Posterior vena cava (tissue), 2 donors: ENCODE measurements at places on chromosomes 12 and 14.
A peak's percentile ranks its signal among the peaks of the same experiment; 100 is the strongest.

GRCh38 chr12:130965668-130966067, 12.0 kb downstream of the ADGRD1 start:
- no peak for DNase-seq

GRCh38 chr14:104362761-104363605, 216.6 kb upstream of the C14orf180 start:
- DNase-seq, result peak; percentile 55

- DNase-seq, result no peak
These were observed 354.3 kb downstream of the CEP128 start for GRCh38 chr14:80587096-80587724.

DNA sequence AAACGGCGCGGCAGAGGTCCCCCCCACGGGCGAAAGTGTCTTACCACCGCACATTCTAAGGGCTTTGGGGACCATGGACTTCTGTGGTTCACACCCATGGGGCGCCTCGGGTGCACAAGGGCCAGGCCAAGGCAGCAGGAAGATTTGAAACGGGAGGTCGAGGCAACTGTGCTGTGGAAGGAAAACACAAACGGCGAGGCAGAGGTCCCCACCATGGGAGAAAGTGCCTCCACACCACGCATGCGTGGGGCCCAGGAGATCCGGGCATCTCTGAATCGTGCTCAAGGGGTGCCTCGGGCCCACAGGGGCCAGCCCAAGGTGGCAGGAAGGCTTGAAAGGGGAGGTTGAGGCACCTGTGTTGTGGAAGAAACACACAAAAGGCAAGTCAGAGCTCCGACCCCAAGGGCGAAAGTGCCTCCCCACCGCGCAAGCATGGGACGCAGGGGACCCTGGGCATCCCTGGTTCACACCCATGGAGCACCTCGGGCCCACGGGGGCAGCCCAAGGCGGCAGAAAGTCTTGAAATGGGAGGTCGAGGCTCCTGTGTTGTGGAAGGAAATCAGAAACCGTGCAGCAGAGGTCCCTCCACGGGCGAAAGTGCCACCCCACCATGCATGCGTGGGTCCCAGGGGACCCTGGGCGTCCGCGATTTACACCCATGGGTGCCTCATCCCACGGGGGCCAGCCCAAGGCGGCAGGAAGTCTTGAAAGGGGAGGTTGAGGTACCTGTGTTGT, 371.0 kb downstream of the ALG10 start:
- DNase-seq, result peak; percentile 66

DNA sequence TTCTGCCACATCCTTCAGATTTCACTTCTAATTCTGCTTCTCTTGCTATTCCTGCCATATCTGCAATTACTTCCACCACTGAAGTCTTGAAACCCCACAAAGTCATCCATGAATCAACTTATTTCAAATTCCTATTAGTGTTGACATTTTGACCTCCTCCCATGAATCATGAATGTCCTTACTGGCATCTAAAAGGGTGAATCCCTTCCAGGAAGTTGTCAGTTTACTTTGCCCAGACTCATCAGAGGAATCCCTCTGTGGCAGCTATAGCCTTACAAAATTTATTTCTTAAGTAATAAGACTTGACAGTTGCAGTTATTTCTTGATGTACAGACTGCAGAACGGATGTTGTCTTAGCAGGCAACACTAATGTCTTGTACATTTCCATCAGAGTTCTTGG, 162.9 kb downstream of the PCNX1 start:
- no peak for DNase-seq

DNA sequence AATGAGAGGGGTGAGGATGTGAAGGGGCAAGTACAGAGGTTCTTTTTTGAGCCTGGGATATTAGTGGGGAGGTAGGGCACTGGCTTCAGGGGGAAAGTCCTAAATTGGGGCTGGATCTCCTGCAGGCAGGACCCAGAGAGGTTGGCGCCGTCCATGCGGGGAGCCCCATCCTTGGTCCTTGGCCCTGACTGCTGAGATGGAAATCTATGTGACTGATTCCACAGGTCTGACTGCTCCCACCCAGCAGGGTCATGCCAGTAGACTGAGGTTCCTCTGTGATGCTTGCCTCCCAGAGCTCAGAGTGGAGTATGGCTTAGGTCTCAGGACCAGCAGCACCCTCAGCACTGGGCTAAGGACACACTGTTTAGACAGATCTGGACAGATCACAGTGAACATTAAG, 988.6 kb upstream of the TMEM132C start:
- DNase-seq, result no peak

DNA sequence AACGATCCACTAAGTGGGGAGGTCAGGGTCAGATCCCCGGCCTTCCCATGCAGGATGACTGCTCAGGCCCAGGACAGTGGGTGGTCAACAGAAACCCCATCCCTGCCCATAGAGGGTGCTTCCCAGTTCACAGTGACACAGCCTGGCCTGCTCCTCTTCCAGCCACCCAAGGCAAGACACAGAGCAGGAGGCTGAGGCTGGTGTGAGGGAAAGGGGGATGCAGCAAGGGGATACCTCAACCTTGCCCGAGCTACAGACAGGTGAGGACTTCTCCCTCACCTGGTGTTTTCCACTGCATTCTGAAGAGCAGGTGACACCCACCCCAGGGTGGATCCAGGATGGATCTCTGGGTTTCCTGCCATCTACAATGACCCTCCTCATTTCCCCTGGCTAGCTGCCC, 106.7 kb downstream of the KIF26A start:
- DNase-seq, result peak; percentile 24

GRCh38 chr14:54259821-54260220, 137.0 kb upstream of the CDKN3 start:
- DNase-seq, result no peak

DNA sequence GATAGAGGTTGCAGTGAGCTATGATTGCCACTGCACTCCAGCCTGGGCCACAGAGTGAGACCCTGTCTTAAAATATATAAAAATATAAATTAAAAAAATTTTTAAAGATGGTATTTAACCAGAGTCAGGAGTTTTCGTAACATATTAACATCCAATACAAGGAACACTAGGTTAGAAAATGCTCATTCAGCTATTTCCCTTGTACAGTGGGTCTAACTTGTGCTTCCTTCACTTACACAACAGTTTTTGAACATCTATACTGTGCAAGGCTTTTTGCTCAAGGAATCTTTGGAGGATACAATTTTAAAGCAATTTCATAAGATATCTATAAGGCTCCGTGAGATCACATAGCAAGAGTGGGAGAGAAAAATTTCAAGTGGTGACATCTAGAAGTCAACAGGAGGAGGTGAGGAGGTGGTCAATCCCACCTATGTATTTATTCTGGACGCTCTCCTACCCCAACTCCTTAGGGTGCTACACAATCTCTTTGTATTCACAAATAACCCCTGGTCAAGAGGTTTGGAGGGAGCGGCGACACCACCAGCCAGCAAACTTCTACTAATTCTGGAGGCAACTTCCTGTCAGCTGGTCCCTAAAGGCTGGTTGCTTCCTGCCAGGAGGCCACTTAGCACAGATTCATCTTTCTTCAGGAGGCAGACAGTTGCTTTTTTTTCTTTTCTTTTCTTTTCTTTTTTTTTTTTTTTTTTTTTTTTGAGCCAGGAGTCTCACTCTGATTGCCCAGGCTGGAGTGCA, 22.2 kb downstream of the DUSP16 start:
- DNase-seq, result no peak

GRCh38 chr12:12922191-12922616, 29.8 kb downstream of the GPRC5D start:
- DNase-seq, result peak; percentile 88

- DNase-seq, result no peak
These were observed 7.4 kb downstream of the CLEC14A start for GRCh38 chr14:38248321-38249028.

DNA sequence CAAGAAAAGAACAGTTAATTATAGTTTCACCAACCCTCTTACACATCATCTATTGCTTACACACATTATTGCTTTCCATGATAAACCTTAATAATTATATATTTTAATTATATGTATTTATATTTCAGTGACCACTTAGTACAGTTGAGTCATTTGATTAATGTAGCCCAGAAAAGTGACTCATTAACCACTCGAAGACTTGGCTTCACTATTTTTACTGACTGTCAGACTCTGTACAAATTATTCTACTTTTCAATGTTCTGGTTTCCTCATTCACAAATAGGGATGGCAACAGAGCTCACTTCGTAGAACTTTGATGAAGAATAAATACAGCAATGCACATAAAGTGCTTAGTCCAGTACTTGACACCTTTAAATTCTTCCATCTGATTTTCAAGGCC, 98.3 kb downstream of the CFAP54 start:
- DNase-seq, result no peak

- DNase-seq, result no peak
These were observed 602 bp downstream of the CHFR start for GRCh38 chr12:132886529-132887477.

- DNase-seq, result no peak
These were observed 24.0 kb downstream of the CCDC85C start for GRCh38 chr14:99579903-99580571.

DNA sequence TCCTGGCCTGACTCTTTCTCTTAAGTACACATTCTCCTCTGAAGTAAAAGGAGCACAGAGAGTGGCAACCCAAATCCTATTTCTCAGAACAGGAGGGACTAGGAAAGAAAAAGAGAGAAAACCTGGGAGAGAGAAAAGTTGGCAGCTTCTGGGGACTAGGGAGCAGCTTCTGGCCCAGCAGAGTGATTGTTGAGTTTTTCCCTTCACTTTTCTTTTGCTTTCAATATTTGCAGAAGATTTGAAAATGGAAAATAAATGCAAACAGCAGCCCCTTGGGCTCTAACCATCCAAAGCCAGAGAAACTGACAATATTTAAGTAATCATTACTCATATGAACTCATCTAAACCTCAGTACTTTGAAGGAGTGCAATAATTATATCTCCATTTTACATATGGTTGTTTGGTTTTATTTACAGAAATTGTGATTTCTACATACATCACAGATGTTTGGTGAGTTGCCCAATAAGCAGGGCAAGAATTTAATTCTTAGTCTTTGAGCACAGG, 28.8 kb upstream of the IGF1 start:
- DNase-seq, result no peak

GRCh38 chr14:55389330-55389729, 22.3 kb downstream of the ATG14 start:
- no peak for DNase-seq

GRCh38 chr14:56733396-56733795, 76.9 kb downstream of the OTX2 start:
- DNase-seq, result no peak

DNA sequence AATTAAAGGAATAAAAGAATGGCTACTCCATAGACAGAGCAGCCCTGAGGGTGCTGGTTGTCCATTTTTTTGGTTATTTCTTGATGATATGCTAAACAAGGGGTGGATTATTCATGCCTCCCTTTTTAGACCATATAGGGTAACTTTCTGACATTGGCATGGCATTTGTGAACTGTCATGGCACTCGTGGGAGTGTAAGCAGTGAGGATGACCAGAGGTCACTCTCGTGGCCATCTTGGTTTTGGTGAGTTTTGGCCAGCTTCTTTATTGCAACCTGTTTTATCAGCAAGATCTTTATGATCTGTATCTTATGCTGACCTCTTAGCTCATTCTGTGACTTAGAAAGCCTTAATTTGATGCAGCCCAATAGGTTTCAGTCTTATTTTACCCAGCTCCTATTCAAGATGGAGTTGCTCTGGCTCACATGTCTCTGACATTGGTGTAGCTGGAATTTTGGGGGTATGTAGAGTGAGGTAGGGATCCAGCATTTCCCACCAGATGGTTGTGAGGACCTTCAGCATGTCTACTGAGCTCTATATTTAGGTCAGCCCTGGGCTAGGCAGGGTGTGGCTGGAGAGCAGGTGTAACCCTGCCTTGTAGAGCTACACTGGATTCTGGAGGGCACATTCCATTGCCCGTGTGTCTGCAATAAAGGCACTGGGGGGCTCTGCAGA, 103.5 kb upstream of the SLC38A2 start:
- DNase-seq, result no peak

- DNase-seq, result peak; percentile 81
These were observed 1.5 kb downstream of the COL2A1 start for GRCh38 chr12:48002773-48003218.

- DNase-seq, result no peak
These were observed 188.7 kb downstream of the KITLG start for GRCh38 chr12:88391556-88391955.

- no peak for DNase-seq
These were observed 67.0 kb downstream of the SYT1 start for GRCh38 chr12:78931466-78931990.

GRCh38 chr14:44564908-44565307, 57.8 kb upstream of the FSCB start:
- DNase-seq, result no peak

DNA sequence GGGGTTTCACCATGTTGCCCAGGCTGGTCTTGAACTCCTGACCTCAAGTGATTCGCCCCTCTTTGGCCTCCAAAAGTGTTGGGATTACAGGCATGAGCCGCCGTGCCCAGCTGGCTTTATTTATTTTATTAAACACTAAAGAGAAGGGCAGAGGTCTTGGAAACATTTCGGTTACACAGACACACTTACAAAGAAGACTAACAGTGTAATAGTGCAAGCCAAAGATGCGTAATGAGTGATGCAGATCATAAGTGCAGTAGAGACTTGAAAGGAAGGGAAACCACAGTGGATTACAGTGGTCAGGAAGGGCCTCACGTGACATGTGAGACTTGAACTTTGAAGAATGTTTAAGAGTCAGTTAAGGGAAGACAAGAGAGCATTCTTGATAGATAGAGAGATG, 33.9 kb upstream of the CDK17 start:
- no peak for DNase-seq

GRCh38 chr14:75267141-75267721, 11.4 kb upstream of the FOS start:
- DNase-seq, result no peak

- no peak for DNase-seq
These were observed 59.7 kb downstream of the APOBEC1 start for GRCh38 chr12:7605900-7606465.
